ENCODE measurements at places on chromosomes 1 and 21. TPM values are rescaled to one million over a fixed set of nuclear protein-coding genes. Genes with fewer than 3 reads are reported as not detected.
A peak's percentile ranks its signal among the peaks of the same experiment; 100 is the strongest.

DNA sequence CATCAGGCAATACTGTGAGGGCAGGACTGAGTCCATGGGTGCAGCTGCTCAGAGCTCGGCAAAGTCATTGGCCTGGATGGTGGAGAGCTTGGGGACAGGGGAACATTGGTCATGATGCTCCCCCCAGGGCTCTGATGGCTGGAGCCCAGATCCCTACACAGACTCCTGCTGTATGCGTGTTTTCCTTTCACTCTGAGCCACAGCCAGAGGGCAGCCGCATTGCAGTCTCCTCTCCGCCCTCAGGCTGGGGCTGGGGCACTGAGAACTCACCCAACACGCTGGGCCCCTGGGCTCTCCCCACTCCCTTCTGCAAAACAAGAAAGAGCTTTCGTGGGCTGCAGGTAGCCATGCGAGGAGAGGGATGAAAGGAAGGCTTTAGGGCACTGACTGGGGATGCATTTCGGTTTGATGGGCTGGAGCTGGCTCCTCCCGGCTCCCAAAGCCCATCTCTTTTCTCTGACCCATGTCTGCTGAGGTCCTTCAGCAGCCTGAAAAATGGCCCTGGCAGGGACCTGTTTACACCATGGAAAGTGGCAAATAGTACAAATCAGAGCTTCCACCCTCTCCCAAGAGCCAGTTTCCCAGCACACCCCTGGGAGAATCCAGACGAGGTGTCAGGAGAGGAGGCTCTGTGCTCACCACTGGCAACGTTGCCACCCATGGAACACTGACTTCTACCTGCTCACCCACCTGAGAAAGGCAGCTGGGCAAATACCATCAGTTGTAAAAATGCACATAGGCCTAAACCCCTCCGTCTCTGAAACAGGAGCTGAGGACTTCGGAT is 43.8 kb downstream of the CAPN2 start:
- no peak for DNase-seq

The GBP4 gene
- total RNA-seq = 36.8 TPM

DNA sequence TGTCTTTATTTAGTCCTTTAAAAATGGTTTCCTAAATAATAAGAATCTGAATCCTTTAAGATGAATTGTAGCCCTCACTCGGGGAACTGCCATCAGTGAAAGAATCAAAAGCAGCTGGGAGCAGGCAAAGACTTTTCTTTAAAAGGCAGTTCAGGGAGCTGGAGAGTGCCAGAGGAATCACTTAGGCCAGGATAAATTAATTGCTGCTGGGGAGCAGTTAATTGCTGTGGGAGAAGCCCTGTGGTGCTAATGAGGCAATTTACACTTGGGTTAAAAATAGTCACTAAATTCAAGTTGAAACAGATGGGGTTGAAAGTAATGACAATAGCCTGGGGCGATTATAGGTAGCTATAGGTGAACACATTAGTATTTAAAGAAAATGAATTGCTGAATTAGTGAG is 38.7 kb upstream of the COL24A1 start:
- no peak for DNase-seq

GRCh38 chr1:18716785-18717678 is 86.4 kb downstream of the PAX7 start:
- no peak for DNase-seq

DNA sequence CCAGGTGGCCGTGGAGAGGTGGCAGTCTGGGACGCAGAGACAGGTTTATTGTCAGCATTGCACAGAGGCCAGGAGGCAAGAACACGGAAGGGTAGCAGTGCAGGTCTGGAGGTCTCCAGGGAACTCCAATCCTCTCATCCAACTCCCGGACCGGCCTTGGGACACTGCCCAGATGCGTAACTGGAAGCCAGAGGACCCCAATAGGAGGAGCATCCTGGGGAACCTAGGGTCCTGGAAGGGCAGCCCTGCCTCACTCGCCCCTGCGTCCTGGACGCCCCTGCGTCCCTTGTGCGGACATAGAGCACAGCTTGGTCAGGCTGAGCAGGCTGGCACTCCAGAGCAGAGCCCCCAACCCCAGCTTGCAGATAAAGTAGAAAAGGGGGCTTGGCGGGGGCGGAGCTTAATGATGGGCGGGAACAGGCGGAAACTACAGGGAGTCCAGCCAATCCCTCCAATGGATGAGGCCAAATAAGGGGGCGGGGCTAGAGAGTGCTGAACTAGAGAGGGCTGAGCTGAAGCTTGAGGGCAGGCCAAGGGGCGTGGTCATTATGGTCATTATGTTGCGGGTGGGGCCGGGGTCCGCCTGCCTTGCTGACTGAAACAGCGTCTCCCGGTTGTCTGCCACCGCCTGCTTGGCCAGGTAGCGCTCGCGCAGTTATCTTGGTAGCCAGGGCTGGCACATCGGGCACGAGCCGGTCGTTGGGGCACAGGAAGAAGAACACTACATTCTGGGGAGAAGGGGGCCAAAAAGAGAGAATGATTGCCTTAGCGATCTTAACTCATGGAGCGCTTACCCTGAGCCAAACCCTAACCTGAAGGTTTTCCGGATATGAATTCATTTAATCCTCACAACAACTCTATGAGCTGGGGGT is 3.7 kb upstream of the ARHGEF19 start:
- DNase-seq = peak; percentile 56

- peak; percentile 60 for DNase-seq
Observed at GRCh38 chr1:83508485-83509151, 490.3 kb downstream of the TTLL7 start.

The LRRC8D gene
- 43.3 TPM for total RNA-seq

GRCh38 chr1:233704898-233705723 is 91.2 kb downstream of the KCNK1 start:
- DNase-seq = no peak

DNA sequence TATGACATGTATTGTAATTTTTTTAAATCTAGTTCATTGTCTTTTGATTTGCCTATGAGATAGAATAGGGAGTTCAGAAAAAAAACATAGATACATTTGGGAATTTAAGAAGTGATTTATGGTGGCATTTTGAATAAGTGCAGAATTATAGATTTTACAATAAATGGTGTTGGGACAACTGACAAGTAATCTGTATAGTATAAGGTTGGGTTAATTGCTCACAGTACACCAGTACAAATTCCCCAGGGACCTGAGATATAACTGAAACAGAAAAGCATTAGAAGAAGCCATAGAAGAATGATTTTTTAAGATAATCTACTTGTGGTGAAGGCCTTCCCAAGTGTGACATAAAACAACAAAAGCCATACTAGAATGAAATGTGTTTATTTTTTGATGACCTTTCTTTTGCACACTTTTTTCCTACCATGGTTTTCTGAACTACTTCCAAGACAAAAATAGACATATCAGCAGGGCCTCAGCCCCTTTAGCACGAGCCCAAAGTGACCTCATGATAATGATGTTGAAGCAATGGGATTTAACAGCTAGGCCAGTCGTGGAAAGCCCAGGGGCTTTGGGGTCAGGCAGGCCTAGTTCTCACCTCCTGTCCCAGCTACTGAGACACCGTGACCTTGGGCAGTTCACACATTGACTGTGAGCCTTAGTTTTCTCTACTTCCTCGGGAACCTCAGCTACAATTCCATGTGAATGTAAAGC is 87.4 kb downstream of the GREM2 start:
- no peak for DNase-seq

The VHLL gene
- total RNA-seq = 0.56 TPM
